ENCODE measurements at places on chromosomes 2 and 18.

DNA sequence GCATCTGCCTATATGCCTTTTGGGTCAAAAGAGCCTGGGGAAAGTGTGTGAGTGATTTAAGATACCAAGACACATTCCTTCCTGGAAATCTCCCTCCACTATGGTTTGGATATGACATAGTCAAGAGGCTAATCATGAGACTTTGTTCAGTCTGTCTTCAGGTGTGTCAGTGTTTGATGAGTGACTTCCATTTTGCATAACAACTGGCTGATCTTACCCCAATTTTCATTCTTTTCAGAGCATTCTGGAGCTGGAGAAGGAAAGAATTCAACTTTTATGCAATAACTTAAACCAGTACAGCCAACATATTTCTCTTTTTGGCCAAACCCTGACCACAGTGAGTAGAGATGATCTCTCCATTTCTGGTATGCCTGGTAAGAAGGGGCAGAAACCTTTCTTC, 39.4 kb downstream of the SPC25 start:
- no peak for DNase-seq

GRCh38 chr2:43129676-43130547, 96.5 kb downstream of the ZFP36L2 start:
- DNase-seq: no peak

GRCh38 chr2:149768320-149768799, 180.8 kb upstream of the MMADHC start:
- DNase-seq: peak; percentile 44

GRCh38 chr18:77129150-77129551, 3.4 kb downstream of the MBP start:
- DNase-seq: no peak

DNA sequence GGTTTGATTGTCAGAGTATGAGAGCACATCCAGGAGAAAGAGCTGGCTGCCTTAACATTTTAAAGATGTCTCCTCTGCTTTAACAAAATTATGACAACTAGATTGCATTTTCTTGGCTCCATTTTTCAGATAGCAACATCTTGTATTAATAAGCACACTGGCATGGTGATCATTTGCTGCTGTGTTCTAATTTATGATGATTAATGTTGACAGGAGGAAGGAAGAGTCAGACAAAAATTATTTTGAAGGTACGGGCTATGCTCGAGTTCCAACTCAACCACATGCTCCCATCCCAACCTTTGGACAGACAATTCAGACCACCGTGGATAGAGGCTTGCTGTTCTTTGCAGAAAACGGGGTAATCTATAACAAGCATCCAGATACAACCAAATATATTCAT, 98.2 kb upstream of the TTC39C start:
- no peak for DNase-seq

GRCh38 chr2:175063741-175064140, 58.6 kb upstream of the CHN1 start:
- DNase-seq: no peak

DNA sequence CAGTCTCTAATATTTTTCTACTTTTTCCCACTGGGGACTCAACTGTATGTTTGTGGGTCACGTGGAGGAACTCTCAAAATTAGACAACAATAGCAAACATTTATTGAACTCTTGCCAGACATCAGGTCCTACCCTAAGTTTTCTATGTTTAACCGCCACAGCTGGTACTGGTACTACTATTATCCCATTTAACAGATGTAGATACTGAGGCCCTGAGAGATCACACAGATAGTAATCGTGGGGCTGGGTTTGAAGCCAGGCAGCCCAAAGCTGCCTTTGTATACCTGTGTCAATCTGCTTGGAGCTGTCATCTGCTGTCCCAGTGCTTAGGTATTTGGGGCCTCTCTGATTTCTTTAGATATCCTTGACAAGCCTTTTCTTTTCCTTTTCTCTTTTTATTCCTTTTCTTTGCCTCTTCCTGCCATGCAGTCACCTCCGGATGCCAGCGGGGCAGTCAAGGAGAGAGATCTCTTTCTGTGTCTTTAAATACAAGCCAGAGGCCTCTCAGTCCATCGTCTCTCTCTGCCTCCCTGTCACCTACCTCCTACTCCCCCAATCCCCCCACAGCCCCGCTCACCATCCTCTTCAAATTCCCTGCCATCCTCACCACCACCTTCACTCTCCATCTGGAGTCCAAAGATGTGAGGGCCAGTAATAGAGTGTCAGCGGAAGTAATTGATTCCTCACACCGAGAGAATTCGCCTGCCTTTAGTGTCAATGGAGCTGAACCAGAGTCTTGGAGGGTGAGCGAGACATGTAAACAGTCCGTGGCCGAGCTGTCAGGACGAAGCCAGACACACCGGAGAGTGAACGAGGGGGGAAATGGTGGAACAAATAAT, 23.4 kb downstream of the NRP2 start:
- DNase-seq: no peak

All from COR-L47 (cell line).